Activated CD4-positive, CD25-positive, alpha-beta regulatory T cell (primary cell): ENCODE measurements at places on chromosomes 5 and 9.

GRCh38 chr5:135324897-135325650, 74.0 kb downstream of the MACROH2A1 start:
- no peak for DNase-seq

DNA sequence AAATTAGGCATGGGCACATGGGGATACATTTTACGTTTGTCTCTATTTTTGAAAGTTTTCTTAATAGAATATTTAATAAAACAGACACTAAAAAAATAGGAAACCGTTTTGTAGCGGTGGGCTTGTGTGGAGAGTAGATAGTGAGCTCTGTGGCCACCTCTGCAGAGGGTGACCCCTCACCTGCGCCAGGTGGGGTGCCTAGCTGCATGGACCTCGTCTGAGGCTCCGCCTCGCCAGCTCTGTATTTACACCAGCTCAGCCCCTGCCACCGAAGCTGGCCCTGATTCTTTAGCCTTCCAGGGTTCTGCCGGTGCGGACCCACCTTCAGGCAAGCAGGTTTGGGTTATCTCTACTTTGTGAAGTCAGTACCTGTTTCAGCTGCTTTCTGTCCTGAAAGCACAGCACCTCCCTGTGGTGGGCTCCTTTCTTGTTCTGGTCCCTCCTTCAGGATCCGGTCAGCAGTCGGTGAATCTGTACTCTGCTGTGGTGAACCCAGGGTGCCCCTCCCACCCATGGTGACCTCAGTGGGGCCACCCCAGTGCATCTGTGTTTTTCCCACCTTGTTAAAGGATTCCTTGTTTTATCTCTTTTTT, 105.2 kb upstream of the CACNA1B start:
- DNase-seq: no peak

- DNase-seq: no peak
These were observed 708.6 kb downstream of the DTWD2 start for GRCh38 chr5:118279540-118280294.

GRCh38 chr5:77881528-77881927, 105.4 kb upstream of the TBCA start:
- no peak for DNase-seq

DNA sequence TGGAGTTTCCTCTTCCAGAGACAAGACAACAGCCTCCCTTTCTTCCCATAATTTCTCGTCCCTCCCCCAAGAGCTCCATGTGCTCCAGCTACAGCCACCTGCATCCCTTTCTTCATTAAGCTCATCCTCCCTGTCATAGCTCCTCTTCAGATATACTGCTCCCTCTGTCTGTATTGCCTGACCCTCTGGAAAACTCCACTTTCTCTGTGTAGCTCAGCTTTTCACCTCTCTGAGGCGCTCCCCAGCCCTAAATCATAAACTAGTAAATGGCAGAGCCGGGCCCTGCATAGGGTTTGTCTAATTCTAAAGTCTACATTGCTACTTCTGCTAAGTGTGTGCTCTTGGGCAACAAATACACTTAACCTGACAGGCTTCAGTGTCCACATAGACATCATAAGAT, 8.8 kb upstream of the PLIN2 start:
- DNase-seq: no peak

DNA sequence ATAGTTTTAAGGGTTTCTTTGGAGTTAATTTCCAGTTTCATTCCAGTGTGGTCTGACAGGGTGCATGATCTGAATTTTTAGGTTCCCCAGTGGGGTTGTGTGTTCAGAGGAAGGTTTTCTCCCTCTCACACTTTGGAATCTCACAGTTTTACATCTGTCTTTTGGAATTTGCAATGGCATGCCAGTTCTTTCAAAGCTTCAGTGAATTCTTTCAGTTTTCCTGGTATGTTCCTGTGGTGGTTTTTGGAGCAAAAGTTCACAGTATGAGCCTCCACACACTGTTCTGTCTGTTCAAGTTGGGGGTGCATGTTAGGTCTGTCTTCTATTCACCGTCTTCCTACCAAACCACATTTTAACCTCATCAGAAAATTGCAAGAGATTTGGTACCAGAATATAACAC, 624.2 kb downstream of the KCTD16 start:
- no peak for DNase-seq

- DNase-seq: no peak
These were observed 46.1 kb downstream of the ARHGEF28 start for GRCh38 chr5:73672132-73672531.
